ENCODE measurements at places on chromosomes 4 and X. TPM values are rescaled to one million over a fixed set of nuclear protein-coding genes. Genes with fewer than 3 reads are reported as not detected.

EPHA5 gene
- total RNA-seq, result 34.1 TPM

P2RY4 gene
- 0.82 TPM for total RNA-seq

MOB1B gene
- total RNA-seq, result 45.1 TPM

ALAS2 gene
- 43.5 TPM for total RNA-seq

FGFR3 gene
- 30.0 TPM for total RNA-seq

GABRB1 gene
- total RNA-seq, result 3.4 TPM

UBA6 gene
- total RNA-seq, result 211 TPM

GAGE12J gene
- not detected for total RNA-seq

CBLL2 gene
- not detected for total RNA-seq

OPRPN gene
- 9.1 TPM for total RNA-seq

HSD17B13 gene
- total RNA-seq, result 0.27 TPM

TGIF2LX gene
- not detected for total RNA-seq

BEX5 gene
- 7.7 TPM for total RNA-seq

IL2 gene
- not detected for total RNA-seq

DIPK2B gene
- 13.6 TPM for total RNA-seq

PLP1 gene
- total RNA-seq, result 123 TPM

SPANXD gene
- total RNA-seq, result not detected

CRMP1 gene
- 148 TPM for total RNA-seq
